ENCODE measurements at places on chromosomes 2 and 18.

GRCh38 chr2:4291430-4291829 lies 588.1 kb downstream of the DCDC2C start:
- DNase-seq: no peak

GRCh38 chr2:21131861-21132260 lies 8.1 kb downstream of the TDRD15 start:
- no peak for DNase-seq

DNA sequence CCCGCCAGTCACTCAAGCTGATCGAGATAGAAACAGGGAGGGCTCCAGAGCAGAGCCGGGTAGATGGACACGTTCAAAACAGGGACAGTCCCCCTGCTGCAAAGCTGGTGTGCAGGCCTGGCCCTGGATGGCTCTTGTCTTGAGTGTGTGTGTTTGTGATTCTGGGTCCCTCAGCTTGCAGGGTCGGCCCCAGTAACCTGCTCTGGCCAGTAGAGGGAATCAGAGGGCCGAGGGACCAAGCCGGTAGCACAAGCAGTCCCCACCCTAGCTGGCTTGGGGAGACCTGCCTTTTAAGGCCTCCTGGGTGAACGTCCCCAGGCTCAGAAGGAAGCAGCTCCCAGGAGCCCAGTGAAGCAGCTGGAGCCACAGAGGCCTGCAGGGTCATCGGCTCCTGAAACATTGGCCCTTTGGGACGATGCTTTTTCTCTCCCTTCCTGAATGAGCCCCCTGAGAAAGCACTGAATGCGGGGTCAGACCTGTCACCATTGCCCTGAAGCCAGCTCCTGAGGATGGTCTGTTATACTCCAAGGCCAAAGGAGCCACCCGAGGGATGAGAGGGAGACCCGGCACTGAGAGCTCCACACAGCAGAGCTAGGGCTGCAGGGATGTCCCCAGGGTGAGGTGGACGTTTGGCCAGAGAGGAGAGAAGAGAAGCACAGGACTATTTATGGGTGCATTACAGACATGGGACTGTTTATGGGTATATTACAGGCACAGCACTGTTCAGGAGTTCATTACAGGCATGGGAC lies 15.4 kb upstream of the MLPH start:
- DNase-seq: no peak

DNA sequence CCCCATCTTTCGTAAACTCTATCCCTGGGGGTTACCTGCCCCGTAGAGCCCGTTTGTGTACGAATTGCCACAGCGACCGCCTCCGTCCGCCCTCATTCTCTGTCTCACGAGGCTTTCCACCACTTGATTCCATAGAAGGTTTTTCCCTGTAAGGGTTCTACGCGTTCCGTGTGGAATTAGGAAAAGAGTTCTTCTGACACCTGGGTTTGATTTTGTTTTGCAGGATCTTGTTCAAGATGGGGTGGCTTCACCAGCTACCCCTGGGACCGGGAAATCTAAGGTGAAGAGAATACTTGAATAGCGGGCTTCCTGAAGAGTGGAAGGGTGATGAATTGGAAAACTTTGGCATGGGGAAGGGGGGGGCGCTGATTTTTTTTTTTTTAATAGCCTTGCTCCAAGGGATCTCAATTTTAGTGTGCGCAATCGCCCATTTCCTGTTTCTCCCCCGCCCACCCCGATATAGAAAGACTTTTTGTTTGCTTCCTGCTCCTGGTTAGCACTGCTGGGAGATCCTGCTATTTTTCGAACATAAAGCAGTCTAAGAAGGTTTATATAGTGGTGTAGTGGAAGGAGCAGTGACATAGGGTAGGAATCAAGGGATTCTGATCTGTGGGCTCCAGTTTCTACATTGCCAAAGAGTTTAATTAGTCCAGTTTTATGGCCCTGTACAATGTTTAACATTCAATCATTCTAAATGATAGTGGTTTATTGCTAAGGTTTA lies 564 bp downstream of the GCC2 start:
- no peak for DNase-seq

DNA sequence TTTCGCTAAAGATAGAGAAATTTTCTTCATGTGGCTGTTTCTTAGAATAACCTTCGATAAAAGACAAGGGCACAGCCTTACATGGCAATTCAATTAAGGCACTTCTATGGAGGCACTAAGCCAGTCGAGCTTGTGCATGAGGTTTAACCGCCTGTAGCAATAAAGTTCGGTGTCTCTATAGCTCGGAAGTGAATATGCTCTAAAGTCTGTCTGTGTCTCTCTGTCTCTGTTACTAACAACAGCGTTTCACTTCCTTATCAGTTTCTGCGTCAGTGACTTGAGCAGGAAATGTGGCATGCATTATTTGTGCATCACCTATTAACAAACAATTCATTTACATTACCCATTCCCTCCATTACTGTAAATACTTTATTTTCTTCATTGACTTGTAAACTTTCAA lies 365.1 kb upstream of the NETO1 start:
- no peak for DNase-seq

DNA sequence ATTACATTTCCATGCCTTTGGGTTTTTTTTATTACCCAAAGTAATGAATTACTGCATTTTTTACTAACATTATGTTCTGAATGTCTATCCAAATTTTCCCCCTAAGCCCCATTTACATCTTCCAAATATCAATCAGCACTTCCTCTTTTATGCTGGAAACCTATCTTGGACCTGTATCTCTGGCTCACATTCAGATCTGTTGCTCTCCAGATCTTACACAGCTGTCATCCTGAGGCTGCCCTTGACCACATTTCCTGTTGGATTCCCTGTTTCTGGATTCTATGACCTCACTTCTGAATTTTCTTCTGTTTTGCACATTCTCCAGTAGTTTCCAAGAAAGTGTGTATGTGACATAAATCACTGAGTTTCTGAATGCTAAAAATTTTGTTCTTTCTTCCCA lies 146.7 kb downstream of the PDE1A start:
- DNase-seq: no peak

- no peak for DNase-seq
Observed at GRCh38 chr2:681312-681711, 4.1 kb upstream of the TMEM18 start.

- no peak for DNase-seq
Observed at GRCh38 chr2:55887901-55888624, 35.5 kb downstream of the EFEMP1 start.

DNA sequence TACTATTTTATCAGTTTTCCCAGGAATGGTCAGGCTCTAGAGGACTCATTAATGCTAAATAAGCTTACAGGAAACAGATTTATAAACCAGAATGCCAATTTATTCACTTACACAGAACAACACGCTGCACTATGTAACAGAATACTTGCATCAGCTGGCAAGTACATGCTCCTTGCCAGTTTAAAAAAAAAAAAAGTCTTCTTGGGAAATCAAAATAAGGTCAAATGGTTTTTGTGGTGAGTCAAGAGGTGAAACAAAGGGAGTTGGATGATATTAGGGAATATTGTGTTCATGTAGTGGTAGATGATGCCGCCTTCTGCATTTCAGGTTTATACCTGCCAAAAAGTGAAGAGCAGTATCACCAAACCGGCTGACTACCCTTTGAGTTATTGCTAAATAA lies 1322.1 kb upstream of the ZEB2 start:
- no peak for DNase-seq

GRCh38 chr2:150147889-150148683 lies 339.4 kb downstream of the RND3 start:
- no peak for DNase-seq

- peak; percentile 16 for DNase-seq
Observed at GRCh38 chr2:68537809-68538208, 70.4 kb downstream of the APLF start.

DNA sequence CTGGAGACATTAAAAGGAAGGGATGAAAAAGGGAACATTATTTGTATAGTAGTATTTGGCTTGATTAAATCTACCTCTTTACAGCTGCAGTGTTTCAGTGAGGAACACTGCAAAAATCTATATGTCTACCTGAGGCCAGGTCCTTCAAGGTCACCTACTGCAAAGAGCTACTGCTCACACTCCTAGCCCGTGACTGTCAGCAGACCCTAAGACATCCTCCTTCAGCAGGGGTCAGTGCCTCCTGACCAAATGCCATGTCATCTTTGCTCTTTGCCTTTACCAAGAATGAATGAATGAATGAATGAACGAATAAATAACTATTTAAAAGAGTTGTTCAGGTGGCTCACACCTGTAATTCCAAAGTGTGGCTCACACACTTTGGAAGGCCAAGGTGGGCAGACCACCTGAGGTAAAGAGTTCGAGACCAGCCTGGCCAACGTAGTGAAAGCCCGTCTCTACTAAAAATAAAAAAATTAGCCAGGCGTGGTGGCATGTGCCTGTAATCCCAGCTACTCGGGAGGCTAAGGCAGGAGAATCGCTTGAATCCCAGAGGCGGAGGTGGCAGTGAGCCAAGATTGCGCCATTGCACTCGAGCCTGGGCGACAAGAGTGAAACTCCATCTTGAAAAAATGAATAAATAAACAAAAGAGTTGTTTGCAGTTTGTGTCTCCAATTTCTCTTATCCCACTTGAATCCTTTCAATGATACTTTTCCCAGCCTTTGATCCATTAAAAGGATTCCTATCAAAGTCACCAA lies 84.3 kb upstream of the GRB14 start:
- DNase-seq: no peak

- no peak for DNase-seq
Observed at GRCh38 chr18:6078877-6079276, 183.6 kb upstream of the TMEM200C start.

DNA sequence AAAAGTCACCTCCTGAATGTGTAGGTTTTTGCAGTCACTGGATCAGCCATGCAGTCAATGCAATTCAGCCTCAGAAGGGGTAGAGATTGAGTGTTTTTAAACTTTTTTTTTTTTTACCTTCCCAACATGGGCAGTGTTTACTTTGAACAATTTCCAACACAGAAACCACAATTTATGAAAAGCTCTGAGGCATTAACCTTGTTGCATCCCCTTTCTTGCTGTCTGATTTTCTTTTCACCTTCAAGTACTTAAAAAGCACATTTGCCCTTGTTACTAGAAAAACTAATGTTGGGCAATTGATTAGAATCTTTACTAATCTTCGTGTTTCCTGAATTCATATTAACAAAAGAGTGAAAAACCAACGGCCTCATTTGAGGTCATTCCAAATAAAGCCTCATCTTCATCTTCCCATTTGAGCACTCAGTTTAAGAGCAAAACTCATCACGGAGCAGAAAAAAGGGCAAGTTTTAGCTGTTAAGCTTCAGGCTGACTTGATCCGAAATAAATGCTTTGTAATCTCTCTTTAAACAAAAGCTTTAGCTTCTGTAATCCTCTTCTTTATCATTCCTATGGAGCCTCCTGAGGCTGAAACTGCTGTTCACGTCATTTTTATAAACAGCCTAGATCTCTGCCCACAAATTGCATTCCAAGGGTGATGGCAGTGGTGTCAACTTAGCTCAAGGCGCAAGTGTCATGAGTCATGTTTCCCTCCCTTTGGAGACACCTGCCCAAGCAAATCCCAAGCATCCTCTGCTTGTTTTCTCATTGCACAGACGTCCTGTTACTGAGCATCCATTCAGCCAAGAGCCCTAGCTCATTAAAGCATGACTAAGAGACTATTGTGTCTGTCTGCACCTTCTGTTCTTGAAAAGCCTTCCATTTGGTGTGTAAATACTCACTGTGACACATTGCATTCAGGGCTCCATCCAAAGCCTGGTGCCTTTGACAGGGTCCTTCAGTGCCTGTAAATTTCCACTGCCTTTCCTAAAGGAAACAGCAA lies 107.7 kb downstream of the HNMT start:
- DNase-seq: no peak

DNA sequence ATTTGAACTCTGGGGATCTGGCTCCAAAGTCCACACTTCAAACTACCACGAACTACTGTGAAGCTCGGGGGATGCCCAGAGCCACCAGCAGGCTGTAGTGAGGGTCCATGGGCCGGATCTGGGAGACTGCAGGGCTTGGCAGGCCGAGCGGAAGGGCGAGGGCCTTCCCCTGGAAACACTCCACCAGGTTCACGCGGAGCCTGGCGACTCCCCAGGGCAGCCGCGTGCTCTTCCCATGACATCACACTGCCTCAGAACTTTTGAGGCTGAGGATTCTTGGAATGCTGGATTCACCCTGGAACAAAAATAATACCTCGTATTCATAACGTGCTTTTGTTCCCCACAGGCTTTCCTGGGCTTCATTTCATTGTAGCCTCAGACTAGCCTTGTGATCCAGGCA lies 201.0 kb downstream of the SMAD7 start:
- DNase-seq: no peak

DNA sequence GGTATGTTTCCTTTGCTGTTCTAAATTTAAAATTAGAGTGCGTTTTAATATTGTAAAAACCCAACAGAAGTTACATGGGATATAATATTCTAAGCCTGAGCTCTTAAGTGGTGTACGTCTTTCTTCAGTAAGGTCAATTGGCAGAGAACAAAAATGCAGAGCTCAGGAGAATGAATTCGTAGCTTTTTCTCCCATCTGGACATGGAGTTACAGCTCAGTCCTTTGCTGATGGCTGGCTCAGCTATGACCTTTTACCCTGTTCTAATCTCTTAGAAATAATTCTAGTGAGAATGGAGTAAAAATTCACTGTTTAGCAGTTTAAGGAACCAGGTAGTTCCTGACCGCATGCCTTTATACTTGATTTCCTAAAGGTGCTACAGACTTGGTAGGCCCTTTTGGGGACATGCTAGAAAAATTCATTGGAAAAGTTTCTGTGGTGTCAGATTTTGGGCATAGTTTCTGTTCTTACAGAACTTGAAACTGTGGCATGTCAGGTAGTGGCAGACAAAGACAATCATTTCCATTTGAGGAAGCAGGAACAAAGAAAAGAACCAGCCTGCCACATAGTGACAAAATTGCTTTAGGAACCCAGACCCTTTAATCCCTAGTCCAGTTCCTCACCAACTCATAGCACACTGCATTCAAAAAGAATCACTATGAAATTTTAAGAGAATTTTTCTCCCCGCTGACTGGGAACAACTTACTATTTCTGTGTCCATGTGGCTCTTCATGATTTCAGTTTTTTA lies 566.8 kb upstream of the ZNF804A start:
- DNase-seq: no peak

- DNase-seq: no peak
Observed at GRCh38 chr2:161044921-161045320, 115.3 kb upstream of the TANK start.

DNA sequence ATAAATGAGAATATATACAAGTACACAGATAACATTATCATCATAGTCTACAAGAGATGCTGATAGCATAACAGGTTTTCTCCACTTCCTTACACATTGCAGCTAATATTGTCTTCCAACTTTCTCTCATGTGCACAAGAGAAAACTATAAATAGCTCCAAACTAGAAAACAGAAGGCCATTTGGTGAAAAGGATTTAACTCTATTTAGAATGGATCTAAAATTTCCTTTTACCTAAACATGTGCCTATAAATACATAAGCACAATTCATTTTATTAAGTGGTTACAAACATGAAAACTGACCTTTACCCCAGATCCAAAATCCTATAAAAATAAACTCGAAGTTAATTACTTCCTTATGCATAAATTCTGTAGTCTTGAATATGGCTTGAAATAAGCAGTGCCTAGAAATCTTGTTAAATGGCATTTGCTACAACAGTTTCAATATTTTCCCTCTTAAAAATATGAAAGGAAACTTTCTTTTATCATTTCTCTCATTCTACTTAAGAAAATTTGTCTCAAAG lies 41.6 kb downstream of the SLC25A12 start:
- DNase-seq: no peak
